T-helper 2 cell treated with Interferon-gamma antibody and Interleukin-4, amounts not matched to agents 5 μg/mL and 100 μg/mL, for 36 hours (primary cell): ENCODE measurements at places on chromosomes 6 and 20.
A peak's percentile ranks its signal among the peaks of the same experiment; 100 is the strongest.

- no peak for DNase-seq
Observed at GRCh38 chr6:150478656-150479545, 110.1 kb downstream of the IYD start.

- DNase-seq, result no peak
Observed at GRCh38 chr6:163814494-163815364, 400.2 kb downstream of the QKI start.

GRCh38 chr6:106785298-106785697 is 155.9 kb downstream of the QRSL1 start:
- DNase-seq, result no peak

DNA sequence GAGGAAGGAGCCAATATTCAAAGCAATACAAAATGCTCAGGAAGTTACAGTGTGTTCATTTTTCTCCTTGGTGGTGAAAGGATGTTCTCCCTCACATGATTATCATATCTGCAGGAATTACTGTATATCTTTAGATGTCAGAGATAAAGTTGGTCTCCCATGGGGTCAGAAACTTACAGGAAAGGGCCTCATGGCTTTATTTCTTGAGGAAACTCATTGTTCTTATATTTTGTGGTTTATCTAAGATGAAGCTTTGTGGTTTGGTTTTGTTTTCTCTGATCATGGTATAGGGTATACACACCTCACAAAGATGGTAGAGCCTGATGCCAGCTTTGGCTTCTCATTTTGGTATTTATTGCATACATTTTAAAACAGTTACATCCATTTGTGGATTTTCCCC is 100.5 kb upstream of the STXBP5 start:
- no peak for DNase-seq

DNA sequence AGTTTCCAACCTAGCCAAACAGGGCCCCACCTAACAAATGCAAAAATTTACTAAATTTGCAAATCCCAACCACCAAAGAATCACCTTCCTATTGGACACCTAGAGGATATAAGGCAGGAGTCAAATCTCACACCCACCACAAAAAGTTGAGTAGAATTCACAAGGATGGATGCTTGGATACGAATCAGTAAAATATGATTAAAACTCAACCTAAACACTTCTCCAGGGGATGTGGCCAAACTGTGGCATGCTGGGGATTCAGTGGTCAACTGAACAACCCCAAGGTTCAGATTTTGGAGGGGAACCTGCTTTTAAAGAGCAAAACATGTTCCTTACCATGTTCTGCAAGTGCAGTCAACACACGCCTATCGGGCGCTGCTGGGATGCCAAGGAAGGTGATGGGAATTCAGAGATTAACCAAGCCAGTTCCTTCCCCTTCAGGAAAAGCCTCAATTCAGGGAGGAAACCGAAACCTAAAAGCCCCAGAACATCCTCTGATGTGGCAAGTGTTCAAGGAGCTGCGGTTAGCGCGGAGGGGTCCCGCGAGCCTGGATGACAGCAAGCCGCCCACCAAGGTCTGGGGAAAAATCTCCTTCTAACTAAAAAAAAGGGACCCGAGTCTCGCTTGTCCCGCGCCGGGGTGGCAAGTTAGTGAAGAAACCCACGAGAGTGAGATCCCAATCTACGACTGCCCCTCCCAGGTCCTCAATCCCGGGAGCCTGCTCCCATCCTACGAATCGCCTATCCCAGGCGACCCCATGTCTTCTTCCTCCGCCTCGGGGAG is 902 bp downstream of the SAMHD1 start:
- peak; percentile 32 for DNase-seq

GRCh38 chr6:118791499-118791898 is 102.5 kb upstream of the ASF1A start:
- DNase-seq, result no peak

GRCh38 chr6:107784669-107785068 is 39.4 kb downstream of the SCML4 start:
- no peak for DNase-seq

- DNase-seq, result no peak
Observed at GRCh38 chr20:50389438-50389807, 120.8 kb upstream of the PTPN1 start.

GRCh38 chr6:102149191-102149590 is 755.7 kb downstream of the GRIK2 start:
- no peak for DNase-seq

GRCh38 chr6:168208402-168208801 is 111.2 kb downstream of the DACT2 start:
- no peak for DNase-seq

GRCh38 chr6:154361476-154361875 is 4.9 kb upstream of the IPCEF1 start:
- no peak for DNase-seq

DNA sequence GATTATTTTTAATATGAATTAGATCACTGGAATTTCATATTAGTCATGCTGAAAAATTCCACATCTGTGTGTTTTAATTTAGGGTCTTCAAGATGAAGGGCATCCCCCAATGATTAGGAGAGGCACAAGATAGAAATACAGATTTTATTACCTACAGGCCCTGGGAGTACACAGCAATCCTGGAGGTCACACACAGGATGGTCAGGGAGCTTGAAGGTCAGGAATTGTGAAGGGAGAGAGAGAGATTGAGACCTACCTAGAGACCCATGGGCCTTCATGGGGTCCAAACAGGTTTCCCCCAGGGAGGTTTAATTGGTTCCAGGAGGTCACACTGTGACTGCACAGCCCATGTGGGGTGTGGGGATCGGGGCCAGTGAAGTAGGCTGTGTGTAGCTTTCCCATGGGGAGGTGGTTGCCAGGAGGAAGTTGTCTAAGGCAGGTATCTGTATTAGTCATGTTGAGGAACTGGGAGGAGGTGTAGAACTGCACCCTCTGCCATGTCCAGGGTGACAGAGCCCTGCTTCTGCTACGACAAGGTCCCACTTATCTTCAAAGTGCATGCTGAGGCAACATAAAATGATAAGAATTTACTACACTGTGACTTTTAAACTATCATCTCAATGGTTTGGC is 18.3 kb downstream of the SNX9 start:
- no peak for DNase-seq

DNA sequence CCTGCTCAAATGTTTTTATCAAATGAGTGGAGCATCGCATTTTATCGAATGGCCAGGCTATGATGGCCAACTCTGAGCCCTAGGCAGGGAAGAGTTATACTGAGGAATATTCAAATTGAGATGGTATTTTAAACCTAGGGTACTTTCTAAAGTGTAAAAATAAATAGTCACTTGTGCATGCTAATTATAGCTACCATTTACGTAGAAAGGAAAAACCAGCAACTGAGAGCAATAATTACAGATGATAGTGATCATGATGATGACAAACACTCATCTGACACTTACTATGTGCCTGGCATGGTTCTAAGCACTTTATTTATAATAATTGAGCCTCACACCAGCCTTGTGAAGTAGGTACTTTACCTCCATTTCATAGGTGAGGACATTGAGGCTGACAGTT is 455.7 kb downstream of the CD83 start:
- DNase-seq, result no peak

DNA sequence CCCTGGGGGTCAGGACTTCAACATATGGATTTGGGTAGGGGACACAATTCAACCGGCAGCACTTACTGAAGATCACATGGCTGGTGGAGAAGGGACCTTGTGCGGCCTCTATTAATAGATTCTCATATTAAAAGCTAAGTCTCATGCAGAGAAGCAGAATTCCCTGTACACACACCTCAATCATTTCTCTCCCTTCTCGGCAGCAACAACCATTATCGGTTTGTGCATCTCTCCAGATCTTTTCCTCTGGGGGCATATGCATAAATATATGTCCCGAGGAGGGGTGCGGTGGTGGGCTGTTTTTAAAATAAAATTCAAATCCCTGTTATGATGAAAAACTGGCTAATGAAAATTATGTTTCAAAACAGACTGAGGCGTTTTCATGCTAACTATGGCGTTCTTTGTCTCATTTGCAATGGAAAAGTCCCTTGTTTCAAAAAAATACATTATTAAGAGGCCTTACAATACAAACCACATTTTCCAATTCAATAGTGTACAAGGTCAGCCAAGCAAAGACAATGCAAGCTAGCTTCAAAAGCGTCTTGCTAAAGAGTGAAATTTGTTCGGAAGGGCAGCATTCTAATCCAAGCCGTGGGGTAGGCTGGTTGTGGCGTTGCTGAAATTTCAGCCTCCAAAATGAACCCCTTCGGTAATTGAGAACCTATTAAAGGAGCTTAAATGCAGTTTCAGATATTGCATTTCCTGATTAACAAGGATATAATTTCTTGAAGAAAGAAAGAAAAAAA is 17.3 kb downstream of the APCDD1L start:
- no peak for DNase-seq

GRCh38 chr6:108117427-108118358 is 43.2 kb upstream of the OSTM1 start:
- no peak for DNase-seq

DNA sequence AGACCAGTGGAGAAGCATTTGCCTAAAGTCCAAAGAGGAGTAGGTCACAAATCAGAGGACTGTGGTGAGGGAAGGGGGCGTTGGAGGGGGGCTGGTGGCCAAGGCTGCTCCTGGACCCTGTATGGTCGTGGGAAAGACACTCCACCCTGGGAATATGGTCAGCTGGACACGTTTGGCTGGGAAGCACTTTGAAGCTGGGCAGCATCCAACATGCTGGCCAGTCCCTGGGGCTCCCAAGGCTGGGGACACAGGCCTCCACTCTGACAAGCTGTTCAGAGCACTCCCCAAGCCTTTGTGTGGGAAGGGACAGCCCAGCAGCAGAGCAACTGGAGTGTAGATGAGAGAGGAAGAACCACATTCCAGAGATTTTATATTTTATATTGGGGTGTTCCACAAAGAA is 203.2 kb downstream of the ANKRD60 start:
- no peak for DNase-seq

DNA sequence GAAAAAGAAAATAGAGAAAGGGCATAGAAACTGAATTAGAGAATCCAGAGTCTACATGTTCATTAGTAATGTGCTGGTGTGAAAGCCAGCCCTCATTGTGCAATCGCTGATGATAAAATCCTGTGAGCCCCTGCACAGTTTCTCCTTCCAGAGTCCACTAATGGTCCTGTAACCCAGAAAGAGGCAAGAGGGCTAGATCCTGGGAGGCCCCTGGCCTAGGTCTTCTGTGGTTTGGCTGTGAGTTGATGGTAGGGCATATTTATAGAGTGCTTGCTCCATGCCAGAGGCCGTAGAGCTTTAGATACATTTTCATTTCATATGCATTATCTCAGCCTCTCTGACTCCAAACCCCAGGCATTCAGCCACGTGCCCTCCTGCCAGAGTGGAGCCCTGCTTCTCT is 94.9 kb upstream of the MTHFD1L start:
- DNase-seq, result no peak

DNA sequence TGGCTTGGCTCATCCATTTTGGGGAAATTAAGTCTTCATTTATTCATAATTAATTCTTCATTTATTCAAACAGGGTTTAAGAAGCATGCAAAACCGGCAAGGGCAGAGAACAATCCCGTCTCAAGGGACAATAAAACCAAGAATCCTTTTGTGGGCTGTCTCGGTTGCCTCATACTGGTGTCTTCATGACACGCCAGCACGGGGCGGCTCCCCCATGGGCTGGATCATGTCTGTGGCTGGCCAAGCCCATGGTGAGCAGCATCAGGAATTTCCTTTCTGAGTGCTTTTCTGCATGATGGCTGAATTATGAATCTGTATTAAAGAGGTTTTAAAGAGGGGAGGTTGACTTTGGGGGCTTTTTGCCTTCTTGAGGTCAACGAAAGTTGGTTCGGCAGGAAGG is 38.3 kb upstream of the DUSP22 start:
- DNase-seq, result no peak

DNA sequence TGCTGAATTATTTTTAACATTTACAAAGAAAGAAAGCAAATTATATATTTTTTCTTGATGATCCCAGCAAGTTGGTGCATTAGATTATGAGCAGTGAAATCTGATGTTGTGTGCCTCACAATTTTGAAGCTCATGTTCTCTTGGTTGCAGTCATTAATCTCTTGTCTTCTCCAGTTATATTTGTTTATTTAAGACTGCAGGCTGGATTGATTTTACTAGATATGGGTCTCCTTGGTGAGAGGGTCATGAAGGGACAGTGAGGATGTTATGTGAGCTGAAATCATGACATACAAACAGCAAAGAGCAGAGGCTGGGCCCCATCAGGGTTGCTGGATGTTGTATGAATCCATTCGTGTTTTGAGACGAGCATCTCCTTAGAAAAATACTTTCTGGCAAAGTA is 64.2 kb upstream of the AKIRIN2 start:
- DNase-seq, result no peak

- no peak for DNase-seq
Observed at GRCh38 chr6:36219081-36219480, 22.5 kb downstream of the BRPF3 start.

- DNase-seq, result no peak
Observed at GRCh38 chr6:104855507-104855906, 4.2 kb downstream of the HACE1 start.

- DNase-seq, result no peak
Observed at GRCh38 chr6:4610256-4610655, 165.9 kb upstream of the CDYL start.

DNA sequence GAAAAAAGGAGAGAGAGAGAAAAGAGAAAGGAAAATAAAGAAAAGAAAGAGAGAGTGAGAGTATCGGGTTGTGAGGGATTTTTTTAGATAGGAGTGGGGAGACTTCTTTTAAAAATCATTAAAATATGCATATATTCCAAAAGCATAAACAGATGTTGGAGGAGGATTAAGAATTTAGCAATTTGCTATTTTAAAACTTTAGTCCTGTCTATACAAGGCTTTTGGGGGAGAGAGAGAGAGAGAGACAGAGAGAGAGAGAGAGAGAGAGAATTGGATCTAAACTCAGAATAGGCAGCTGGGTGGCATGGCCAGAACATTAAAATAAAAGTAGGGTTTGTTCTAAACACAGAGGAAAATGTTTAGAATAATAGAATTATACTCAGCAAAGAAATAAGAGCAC is 72.1 kb downstream of the SOD2 start:
- DNase-seq, result no peak

DNA sequence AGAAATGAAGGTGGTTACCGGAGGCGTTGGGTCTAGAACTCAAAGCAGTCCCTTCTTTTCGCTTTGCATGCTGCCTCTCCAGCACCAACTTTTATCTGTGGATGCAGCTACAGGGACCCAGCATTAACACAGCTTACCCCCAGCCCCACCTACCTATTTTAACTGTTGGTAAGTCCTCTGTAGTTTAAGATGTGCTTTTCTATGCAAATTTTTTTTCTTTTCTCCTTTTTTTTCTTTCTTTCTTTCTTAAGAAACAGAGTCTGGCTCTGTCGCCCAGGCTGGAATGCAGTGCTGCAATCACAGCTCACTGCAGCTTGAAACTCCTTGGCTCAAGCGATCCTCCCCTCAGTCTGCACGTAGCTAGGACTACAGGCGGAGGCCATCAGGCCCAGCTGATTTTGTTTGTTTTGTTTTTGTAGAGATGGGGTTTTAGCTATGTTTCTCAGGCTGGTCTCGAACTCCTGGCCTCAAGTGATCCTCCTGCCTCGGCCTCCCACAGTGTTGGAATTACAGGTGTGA is 6.5 kb upstream of the USP45 start:
- DNase-seq, result no peak

GRCh38 chr6:17962436-17963031 is 24.9 kb downstream of the KIF13A start:
- no peak for DNase-seq

- no peak for DNase-seq
Observed at GRCh38 chr6:3269281-3269975, 10.7 kb downstream of the PSMG4 start.
